Stimulated activated CD4-positive, alpha-beta T cell treated with anti-CD3 and anti-CD28 coated beads, Interleukin-12 subunit alpha, Interleukin-12 subunit beta, amount 100 ng/mL, for 48 hours (primary cell): ENCODE measurements at places on chromosomes 12 and 14.

- no peak for DNase-seq
Observed at GRCh38 chr12:16587514-16587913, 18.4 kb downstream of the LMO3 start.

DNA sequence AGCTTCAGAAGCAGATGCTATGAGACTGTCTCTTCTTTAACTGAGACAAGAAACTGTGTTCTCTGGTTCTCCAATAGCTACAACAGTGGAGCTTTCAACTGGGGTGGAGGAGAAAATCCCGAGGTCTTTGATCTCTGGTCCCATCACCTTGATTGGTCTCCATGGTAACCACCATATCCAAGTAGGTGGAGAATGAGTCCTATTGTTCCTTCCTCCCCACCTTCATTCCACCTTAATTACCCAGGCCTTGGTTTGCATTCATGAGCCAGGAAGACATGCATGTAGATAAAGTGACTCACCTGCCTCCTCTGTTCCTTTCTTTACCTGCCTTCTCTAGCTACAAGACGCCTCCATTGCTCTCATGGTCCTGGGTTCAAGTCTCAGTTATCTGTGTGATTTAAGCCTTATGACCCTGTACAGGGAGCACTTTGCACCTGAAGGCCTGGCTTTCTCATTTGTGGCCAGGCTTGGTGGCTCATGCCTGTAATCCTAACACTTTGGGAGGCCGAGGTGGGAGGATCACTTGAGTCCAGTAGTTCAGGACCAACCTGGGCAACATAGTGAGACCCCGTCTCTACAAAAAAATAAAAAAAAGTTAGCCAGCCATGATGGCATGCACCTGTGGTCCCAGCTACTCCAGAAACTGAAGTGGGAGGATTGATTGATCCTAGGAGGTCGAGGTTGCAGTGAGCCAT is 157.7 kb upstream of the TBX3 start:
- no peak for DNase-seq

DNA sequence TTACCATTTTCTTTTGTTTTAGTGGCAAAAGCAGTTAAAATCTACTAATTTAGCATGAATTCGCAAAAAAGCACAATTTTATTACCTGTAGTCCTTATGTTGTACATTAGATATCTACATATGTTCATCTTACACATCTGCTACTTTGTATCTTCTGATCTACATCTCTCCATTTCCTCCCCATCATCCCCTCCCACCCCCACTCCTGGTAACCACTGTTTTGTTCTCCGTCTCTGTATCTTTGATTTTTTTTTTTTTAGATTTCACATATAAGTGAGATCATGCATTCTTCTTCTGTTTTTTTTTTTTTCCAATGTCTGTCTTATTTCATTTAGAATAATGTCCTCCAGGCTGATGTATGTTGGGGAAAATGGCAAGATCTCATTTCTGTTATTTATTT is 922.7 kb downstream of the VRK1 start:
- no peak for DNase-seq

DNA sequence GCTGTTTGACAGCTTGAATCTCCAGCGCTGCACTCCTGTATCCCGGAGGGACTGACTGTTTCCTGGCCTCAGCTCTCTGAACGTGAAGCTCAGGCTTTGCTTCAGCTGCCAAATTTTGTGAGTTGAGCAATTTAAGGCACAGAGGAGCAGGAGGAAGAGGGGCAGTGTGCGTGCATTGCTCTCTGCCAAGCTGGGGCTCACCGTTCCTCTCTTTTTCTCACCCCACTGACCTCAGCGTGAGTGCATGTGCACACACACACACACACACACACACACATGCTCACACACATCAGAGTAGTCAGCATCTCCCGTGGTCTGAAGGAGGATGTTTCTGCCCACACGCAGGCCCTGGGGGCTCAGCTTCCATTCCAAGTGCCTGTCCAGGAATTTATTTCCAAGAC is 27.8 kb upstream of the BDKRB2 start:
- DNase-seq, result no peak

- no peak for DNase-seq
Observed at GRCh38 chr12:85807730-85808129, 28.5 kb downstream of the RASSF9 start.

DNA sequence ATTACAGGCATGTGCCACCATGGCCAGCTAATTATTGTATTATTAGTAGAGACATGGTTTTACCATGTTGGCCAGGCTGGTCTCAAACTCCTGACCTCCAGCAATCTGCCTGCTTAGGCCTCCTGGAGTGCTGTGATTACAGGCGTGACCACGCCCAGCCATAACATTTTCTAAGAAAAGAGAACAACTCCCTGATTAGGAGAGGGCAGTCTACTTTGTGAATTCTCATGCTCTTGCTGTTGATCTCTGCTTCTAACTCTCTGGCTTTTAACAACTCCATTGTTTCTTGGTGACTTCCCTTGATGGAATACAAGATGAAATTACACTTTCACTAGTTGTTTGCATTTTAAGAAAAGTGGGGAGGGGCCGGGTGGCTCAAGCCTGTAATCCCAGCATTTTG is 33.6 kb downstream of the SSH1 start:
- no peak for DNase-seq

- no peak for DNase-seq
Observed at GRCh38 chr12:49111206-49111605, 559 bp upstream of the LMBR1L start.

DNA sequence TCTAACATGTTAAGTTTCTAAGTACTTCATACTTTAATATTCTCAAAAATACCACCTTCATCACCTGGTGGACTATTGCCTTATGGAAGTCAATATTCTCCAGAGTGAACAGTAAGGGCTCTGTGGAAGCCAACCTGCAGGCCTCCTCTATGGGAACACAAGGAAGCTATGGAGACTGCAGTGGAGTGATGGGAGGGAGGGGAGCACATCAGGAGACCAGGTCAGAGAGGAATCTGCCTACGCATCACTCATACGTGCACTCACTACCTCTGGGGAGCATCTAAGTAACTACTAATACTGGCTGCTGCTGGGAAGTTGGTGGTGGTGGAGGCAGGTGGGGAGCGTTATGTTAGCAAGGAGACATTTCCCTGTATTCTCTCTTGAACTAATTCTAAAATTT is 19.9 kb downstream of the HECTD4 start:
- no peak for DNase-seq
